Stomach (tissue), 19 donors: ENCODE measurements at places on chromosomes 16 and 17. TPM values are rescaled to one million over a fixed set of nuclear protein-coding genes. Genes with fewer than 3 reads are reported as not detected.

The WNT3 gene
- 0.55 TPM for total RNA-seq

- H3K4me1 ChIP-seq, result peaks cover 40% of the 10 kb centered on the region
- no peak for DNase-seq
- no peak overlapping the region for H3K4me3 ChIP-seq
- H3K36me3 ChIP-seq, result no peaks in the 10 kb centered on the region
- no peaks in the 10 kb centered on the region for H3K27me3 ChIP-seq
Measured at GRCh38 chr16:72940886-72941285, 107.0 kb downstream of the ZFHX3 start.

The OR3A3 gene
- not detected for total RNA-seq

The PIRT gene
- 2.6 TPM for total RNA-seq

DNA sequence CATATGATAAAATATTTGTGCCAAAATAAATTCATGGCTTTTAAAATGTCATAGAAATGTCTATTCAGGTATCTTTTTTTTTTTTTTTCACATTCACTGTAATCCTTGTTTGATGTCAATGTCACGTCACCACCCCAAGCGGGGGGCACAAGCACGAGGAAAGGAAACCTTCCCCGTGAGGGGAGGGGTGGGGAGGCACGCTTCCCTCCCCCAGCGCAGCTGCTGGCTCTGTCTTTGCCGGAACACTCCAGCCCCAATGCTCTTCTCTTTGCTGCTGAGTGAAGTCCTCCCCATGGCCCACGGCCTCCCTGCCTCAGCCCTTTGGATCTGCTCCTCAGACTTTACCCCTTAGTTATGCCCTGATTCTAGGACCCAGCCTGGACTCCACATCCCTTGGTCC, 1.5 kb downstream of the SLC35G3 start:
- DNase-seq, result no peak
- H3K36me3 ChIP-seq, result no peaks in the 10 kb centered on the region
- no peaks in the 10 kb centered on the region for H3K4me1 ChIP-seq
- H3K4me3 ChIP-seq, result no peak overlapping the region
- no peaks in the 10 kb centered on the region for H3K27me3 ChIP-seq
- no peak overlapping the region for H3K27ac ChIP-seq

GRCh38 chr16:56793492-56793891, 63.6 kb downstream of the NUP93 start:
- H3K27me3 ChIP-seq, result no peaks in the 10 kb centered on the region
- peak; percentile 50 for DNase-seq
- no peak overlapping the region for H3K27ac ChIP-seq
- H3K4me3 ChIP-seq, result no peak overlapping the region

GRCh38 chr16:50570354-50570753, 22.2 kb downstream of the NKD1 start:
- H3K27ac ChIP-seq, result no peak overlapping the region
- no peaks in the 10 kb centered on the region for H3K36me3 ChIP-seq
- no peak overlapping the region for H3K4me3 ChIP-seq

DNA sequence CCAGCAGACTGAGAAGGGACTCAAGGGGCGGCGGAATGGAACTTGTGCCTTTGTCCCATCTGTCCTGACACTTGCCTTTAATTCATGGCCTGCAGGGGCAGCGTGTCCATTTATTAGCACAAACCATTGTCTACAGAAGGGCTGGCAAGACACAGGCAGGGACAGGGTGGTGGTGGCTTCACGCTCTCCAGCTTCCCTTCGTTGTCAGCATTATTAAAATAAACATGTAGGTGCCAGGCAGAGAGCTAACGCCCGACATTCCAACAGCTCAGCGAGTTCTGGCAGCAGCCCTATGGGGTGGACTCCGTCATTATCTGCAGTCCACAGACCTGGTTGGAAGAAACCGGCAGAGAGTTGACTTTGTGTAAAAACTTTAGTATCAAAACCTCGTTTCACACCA, 16.3 kb downstream of the DNAI2 start:
- H3K4me3 ChIP-seq, result no peak overlapping the region
- no peaks in the 10 kb centered on the region for H3K27me3 ChIP-seq
- H3K27ac ChIP-seq, result no peak overlapping the region
- no peak for DNase-seq

DNA sequence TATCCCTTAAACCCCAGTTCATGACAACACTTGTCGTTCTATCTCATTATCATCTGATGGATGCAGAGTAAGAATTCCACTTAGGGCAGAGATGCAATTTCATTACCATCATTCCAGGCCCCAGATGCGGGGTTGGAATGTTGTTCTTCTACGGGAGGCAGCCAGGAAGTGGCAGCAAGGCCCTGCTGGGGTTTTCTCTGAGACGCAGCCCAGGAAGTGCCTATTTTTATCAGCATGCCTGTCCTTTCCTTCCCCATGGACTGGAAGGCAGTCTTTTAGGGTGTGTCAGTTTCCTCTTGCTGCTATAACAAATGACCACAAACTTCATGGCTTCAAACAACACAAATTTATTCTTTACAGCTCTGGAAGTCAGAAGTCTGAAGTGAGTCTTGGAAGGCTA, 246.6 kb upstream of the DYNLRB2 start:
- no peak for DNase-seq
- no peaks in the 10 kb centered on the region for H3K27me3 ChIP-seq
- H3K36me3 ChIP-seq, result no peaks in the 10 kb centered on the region

The SNX20 gene
- total RNA-seq, result 0.92 TPM

GRCh38 chr16:89102041-89102471, 8.4 kb downstream of the ACSF3 start:
- peaks cover 69% of the 10 kb centered on the region for H3K36me3 ChIP-seq
- H3K27me3 ChIP-seq, result no peaks in the 10 kb centered on the region
- no peak overlapping the region for H3K27ac ChIP-seq
- DNase-seq, result no peak
- H3K4me3 ChIP-seq, result no peak overlapping the region

DNA sequence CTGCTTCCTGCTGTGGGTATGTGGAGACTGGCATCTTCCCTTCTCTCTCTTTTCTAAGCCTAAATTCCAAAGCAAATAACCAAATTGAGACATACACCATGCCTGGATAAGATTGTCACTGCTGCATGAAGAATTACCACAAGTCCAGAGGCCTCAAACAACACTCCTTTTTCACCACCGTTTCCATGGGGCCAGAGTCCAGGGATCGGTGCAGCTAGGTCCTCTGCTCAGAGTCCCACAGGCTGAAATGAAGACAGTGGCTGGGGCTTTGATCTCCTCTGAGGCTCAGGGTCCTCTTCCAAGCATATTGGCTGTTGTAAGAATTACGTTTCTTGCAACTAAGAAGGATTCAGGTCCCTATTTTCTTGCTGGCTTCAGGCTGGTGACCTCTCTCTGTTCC, 130.4 kb downstream of the SLC39A11 start:
- DNase-seq, result no peak
- no peaks in the 10 kb centered on the region for H3K36me3 ChIP-seq

The ASGR1 gene
- total RNA-seq, result not detected

DNA sequence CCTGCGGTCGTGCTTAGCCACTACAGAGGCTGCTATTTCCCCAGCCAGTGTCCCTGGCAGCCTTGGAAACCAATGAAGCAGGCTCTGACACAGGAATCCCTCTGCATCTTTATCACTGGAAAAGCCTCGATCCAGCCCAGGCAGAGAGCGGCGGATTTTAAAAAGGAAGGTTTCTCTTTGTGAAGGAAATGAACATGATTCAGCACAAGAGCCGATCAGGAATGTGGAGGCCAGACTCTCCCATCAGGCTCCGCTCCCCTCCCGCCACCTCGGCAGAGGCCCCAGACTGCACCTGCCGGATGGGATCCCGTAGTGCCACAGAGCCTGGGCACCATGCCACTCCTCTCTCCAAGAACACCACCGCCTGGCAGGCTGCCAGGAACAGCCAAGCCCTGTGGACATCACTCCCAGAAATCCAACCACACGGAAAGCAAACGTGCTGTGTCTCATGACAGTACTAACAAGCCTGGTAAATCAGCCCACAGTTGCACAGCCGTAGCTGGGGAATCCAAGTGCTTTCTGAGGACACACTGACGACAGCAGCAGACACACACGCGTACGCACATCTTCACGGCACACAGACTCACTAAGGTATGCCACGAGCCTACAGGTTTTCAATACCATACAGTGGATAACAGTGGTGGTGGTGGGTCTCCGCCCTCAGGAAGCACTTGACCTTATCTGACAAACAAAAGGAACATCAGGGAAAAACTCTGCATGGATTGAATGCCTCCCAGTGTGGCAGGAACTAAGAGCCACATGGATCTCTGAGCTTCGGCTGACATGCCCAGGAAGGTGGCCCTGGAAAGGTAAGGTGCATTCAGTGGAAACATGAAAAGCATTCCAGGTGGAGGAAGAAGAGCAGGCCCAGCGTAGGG, 5.4 kb downstream of the LRRC75A start:
- H3K4me1 ChIP-seq, result peaks cover 27% of the 10 kb centered on the region
- no peaks in the 10 kb centered on the region for H3K27me3 ChIP-seq
- DNase-seq, result peak; percentile 97
- no peaks in the 10 kb centered on the region for H3K36me3 ChIP-seq
- H3K4me3 ChIP-seq, result peak overlapping the region; percentile 15
- H3K27ac ChIP-seq, result peak overlapping the region; percentile 73

- no peaks in the 10 kb centered on the region for H3K36me3 ChIP-seq
- DNase-seq, result no peak
- peaks cover 12% of the 10 kb centered on the region for H3K4me1 ChIP-seq
- H3K27ac ChIP-seq, result no peak overlapping the region
- no peak overlapping the region for H3K4me3 ChIP-seq
Measured at GRCh38 chr16:9007177-9007794, 43.6 kb upstream of the USP7 start.

- peak; percentile 93 for DNase-seq
- no peak overlapping the region for H3K4me3 ChIP-seq
- H3K36me3 ChIP-seq, result peaks cover 70% of the 10 kb centered on the region
Measured at GRCh38 chr17:81254955-81255717, 16.0 kb downstream of the NDUFAF8 start.

The PTGES3L gene
- total RNA-seq, result 8.3 TPM

The SEZ6 gene
- under 0.01 TPM for total RNA-seq

GRCh38 chr16:7185689-7186088, 147.0 kb upstream of the RBFOX1 start:
- no peak overlapping the region for H3K4me3 ChIP-seq
- H3K4me1 ChIP-seq, result no peaks in the 10 kb centered on the region
- H3K27me3 ChIP-seq, result no peaks in the 10 kb centered on the region
- DNase-seq, result no peak
- no peak overlapping the region for H3K27ac ChIP-seq

DNA sequence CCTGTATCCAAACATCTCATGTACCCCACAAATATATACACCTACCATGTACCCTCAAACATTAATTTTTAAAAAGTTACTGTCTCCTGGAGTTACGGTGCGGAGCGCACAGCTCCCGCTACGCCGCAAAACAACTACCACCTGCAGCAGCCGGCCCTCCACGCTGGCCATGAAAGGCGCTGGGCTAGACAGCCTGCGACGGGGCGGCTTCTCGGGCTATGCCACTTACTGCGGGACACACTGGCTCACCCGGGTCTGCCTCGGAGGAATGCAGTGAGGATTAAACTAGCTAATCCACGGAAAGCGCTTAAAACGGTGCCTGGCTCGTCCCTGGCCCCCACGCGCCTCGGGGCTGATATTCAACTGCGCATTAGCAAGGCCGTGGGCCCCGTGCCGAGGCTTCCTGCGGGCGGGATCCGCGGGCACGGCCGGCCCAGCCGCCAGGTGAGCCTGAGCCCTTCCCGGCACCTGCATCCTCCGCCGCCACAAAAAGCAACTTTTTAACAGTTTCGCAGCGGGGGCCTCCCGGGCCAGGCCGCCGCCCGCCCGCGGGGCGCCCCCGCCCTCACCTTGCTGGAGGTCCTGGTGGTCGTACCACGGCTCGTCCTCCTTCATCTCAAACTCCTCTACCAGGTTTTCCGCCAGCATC, 633 bp downstream of the CDR2 start:
- no peaks in the 10 kb centered on the region for H3K36me3 ChIP-seq
- H3K27me3 ChIP-seq, result no peaks in the 10 kb centered on the region
- peak; percentile 62 for DNase-seq
- H3K4me1 ChIP-seq, result peaks cover 53% of the 10 kb centered on the region

GRCh38 chr16:80263181-80263823, 277.5 kb upstream of the DYNLRB2 start:
- no peak for DNase-seq
- no peaks in the 10 kb centered on the region for H3K36me3 ChIP-seq
- H3K4me1 ChIP-seq, result no peaks in the 10 kb centered on the region

- H3K27ac ChIP-seq, result no peak overlapping the region
- H3K36me3 ChIP-seq, result no peaks in the 10 kb centered on the region
- H3K4me1 ChIP-seq, result no peaks in the 10 kb centered on the region
Measured at GRCh38 chr16:56884026-56884582, 19.1 kb downstream of the SLC12A3 start.

GRCh38 chr16:15950161-15950854, 892 bp downstream of the ABCC1 start:
- H3K27ac ChIP-seq, result peak overlapping the region; percentile 85
- peak overlapping the region; percentile 89 for H3K4me3 ChIP-seq
- H3K36me3 ChIP-seq, result no peaks in the 10 kb centered on the region
- peak; percentile 28 for DNase-seq
- no peaks in the 10 kb centered on the region for H3K27me3 ChIP-seq

GRCh38 chr17:10605221-10605783, 51.8 kb downstream of the MYH3 start:
- no peak overlapping the region for H3K4me3 ChIP-seq
- H3K4me1 ChIP-seq, result no peaks in the 10 kb centered on the region
- H3K27me3 ChIP-seq, result peaks cover 10% of the 10 kb centered on the region

GRCh38 chr17:17848311-17849082, 11.7 kb upstream of the SREBF1 start:
- peaks cover 43% of the 10 kb centered on the region for H3K4me1 ChIP-seq
- H3K27ac ChIP-seq, result no peak overlapping the region
- peaks cover 35% of the 10 kb centered on the region for H3K36me3 ChIP-seq

The SDR42E1 gene
- total RNA-seq, result 0.58 TPM

- no peak for DNase-seq
- peaks cover 14% of the 10 kb centered on the region for H3K36me3 ChIP-seq
- H3K27me3 ChIP-seq, result peaks cover 25% of the 10 kb centered on the region
- H3K4me3 ChIP-seq, result no peak overlapping the region
- peaks cover 23% of the 10 kb centered on the region for H3K4me1 ChIP-seq
- H3K27ac ChIP-seq, result no peak overlapping the region
Measured at GRCh38 chr17:81534157-81535006, 6.2 kb downstream of the FSCN2 start.

The MVP gene
- 144 TPM for total RNA-seq

The RCVRN gene
- total RNA-seq, result 0.18 TPM

- H3K4me3 ChIP-seq, result no peak overlapping the region
- no peaks in the 10 kb centered on the region for H3K4me1 ChIP-seq
- no peak for DNase-seq
- H3K27ac ChIP-seq, result no peak overlapping the region
- H3K27me3 ChIP-seq, result peaks cover 31% of the 10 kb centered on the region
Measured at GRCh38 chr17:79349506-79350400, 261.1 kb downstream of the RBFOX3 start.
